ENCODE measurements at places on chromosomes 11 and 22.

- DNase-seq = no peak
These were observed 12.6 kb upstream of the PRDM11 start for GRCh38 chr11:45133878-45134277.

DNA sequence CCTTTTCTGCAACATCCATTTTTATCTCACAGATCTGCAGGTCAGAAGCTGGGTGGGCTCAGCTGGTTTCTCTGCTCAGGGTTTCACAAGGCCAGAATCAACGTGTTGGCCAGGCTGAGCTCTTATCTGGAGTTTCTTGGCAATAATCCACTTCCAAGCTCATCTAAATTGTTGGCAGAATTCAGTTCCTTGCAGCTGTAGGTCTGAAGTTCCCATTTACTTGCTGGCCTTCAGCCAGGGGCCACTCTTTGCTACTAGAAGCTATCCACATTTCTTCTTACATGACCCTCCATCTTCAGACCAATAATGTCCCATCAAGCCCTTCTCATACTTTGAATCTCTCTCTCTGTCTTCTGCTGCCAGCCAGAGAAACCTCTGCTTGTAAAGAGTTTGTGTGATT lies 103.5 kb downstream of the WNT11 start:
- DNase-seq = no peak

DNA sequence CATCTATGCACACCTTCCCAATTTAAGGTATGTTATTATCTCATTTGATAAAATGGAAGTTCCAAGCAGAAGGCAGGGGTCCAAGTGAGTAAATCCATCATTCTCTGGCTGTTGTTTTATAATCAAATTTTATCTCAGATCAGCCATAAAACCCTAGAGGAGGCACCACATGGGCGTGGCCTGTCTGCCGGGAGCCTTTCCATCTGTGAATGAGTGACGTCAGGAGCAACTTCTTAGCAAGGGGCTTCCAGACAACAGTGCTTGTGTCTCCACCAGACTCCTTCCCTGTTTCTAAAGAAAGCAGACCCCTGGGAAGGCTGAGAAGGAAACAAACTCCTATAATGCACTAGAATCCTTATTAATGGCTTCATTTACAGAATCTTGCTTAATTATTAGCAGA lies 13.5 kb downstream of the SEZ6L start:
- DNase-seq = no peak

DNA sequence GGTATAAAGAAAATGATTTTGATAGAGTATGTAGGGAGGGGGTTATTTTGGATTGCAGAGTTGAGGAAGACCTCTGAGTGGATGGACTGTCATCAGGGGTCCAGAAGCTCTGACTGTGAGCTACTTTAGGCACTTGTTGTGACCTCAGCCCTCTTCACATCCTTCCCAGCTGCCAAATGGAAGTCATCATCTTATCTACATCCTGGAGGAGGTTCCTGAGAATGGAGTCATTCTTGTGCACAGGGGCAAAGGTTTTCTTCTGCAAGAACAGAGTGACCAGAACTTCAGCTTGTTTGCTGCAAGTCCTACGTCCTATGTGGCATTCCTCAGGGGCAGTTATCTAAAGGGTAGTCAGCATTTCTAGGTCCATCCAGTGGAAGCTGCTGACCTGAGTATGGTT lies 393.8 kb downstream of the AASDHPPT start:
- no peak for DNase-seq

DNA sequence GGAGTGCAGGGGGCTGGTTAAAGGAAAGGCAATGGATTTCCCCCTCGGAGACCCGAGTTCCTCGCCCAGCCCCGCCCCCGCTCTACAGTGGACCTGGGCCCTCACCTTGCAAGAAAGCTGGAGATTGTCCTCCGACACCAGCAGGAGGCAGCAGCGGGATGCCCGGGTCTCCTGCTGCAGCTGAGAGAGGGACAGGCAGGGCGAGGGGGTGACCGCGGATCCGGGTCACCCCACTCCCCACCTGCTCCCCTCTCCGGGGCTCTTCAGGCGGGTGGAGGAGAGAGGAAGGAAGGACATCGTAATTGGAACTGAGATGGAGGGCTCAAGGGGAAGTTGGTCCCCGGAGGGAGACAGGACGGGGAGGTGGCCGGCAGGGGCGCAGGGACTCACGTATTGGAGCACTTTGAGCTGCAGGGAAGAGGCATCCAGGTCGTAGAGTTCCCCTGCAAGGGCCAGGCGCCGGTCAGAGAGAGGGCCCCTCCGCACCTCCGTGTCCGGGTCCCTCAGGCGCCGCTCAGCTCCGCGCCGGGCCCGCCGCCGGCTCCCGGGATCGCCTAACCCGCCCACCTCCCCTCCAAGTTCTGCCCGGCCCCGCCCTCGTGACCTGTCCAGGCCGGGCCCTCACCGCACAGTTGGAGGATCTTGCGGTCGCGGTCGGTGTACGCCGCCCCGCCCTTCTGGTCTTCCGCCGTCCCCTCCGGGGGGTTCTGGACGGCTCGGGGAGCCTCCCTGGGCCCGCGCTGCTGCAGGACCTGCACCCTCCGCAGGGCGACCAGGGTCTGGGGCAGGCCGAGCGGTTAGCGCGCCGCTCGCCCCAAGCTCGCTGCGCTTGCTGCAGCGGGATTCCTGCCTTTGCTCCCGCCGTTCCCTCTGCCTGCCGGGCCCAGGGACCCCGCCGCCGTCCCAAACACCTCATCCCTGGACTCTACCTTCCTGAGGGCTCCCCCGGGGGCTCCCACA lies 84.1 kb downstream of the PDE2A start:
- DNase-seq = no peak

DNA sequence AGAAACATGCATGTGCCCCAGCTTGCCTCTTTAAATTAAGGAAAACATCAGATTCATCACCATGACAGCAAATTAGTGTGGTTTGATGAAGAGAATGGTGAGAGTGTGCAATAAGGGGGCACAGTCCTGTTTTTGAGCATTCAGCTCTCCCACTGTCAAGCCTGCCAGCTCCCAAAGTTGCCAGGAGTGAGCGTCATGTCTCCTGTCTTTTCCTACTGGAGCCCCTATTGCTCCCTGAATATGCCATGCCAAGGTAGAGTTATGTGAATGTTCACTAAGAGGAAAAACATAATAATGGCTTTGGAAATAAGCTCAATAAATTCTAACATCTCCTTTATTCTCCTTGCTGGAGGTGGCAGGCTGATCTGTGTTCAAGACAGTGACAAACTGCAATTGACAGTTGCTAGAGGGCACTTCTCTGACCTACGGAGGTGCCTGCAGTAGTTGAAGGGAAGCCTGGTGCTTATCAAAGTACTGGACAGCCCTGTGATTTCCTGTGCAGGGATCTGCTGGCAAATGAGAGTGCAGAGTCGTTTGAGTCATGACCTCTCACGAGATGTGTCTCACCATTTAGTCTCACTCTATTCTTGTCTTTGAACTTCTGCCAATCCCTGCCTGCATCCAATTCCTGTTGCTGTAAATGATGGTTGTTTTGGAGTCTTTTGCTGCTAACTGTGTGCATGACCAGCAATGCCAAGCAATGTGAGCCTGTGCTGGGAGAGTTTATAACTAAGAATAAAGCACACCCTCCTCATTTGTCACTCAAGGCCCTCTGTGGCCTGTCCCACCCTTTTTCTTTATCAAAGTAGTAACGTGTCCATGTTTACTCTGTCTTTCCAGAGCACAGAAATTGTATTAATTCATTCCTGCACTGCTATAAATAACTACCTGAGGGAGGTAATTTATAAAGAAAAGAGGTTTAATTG lies 34.8 kb downstream of the MRGPRX2 start:
- no peak for DNase-seq

DNA sequence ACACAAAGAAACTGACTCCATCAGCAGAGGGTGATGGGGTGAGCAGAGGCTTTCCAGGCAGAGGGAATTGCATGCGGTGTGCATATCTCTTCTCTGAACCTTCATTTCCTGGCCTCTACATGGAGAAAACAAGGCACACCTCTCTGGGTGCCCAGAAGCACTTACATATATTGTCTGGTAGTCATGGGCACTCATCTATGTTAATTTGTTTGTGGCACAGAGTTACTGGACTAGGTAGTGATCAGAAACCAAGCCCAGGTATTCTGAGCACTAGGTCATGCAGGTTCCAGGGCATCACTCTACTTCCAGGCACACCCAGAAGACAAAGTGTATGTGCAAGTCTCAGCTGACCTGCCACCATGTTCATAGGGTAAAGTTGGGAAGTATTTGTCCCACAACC lies 56.5 kb downstream of the FZD4 start:
- DNase-seq = no peak

DNA sequence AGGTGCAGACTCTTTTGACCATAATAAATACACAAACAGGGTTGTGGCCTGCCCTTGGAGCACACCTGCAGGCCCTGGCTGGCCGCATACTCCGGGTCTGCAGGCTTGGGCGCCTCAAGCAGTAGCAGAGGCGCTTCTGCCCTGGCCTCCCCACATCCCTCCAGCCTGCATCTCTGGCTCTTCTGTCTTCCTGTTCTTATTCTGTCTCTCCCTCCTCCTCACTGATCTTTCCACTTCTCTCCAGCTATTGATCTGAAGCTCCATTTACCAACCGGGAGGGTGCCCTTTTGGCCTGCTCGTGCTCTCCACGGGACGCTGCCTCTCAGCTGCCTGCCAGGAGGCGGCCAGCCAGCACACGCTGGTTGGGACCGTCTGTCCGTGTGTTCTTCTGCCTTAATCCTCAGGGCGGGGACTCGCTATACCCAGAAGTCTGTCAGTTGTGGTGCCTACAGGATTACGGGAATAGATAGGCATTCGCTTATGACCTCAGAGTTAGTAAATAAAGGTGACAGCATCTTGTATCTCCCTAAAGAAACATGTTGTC lies 5.2 kb downstream of the UPB1 start:
- DNase-seq = no peak

- DNase-seq = no peak
These were observed 349.1 kb upstream of the PITPNB start for GRCh38 chr22:28268171-28268570.

DNA sequence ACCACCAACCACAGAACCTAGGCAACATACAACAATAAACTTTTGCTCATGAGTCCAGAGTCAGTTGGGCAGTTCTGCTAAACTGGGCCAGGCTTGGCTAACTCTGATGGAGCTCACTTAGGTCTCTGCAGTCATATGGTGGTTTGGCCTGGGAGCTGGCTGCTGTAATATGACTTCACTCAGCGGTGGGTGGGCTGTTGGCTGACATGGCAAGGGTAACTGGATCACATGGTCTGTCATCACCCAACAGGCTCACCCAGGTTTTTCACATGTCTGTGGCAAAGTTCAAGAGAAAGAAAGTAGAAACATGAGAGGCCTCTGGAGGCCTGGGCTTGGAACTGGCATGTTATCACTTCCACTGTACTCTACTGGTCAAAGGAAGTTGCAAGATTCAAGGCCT lies 43.2 kb upstream of the CLMP start:
- no peak for DNase-seq

DNA sequence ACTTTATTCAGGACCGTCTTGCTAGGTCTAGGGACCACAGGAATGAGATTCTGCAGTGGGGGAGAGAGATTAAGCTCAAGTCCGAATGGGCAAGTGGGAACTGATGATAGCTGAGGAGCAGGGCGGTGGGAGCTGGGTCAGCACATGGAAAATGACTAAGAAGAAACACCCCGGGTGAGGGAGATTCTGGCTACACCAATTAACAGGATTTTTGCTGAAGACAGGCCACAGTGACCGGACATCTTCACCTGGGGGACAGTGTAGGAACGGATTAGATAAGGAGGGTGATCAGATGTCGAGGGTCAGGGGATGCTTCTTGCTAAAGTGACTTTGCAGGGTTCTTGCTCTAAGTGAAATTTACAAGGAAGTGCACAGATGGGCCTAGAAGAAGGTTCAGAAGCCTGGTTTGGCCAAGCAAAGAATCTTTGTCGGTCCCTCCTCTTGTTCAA lies 8.5 kb upstream of the DGCR8 start:
- no peak for DNase-seq

- no peak for DNase-seq
These were observed 26.1 kb upstream of the TTLL12 start for GRCh38 chr22:43213051-43213450.

DNA sequence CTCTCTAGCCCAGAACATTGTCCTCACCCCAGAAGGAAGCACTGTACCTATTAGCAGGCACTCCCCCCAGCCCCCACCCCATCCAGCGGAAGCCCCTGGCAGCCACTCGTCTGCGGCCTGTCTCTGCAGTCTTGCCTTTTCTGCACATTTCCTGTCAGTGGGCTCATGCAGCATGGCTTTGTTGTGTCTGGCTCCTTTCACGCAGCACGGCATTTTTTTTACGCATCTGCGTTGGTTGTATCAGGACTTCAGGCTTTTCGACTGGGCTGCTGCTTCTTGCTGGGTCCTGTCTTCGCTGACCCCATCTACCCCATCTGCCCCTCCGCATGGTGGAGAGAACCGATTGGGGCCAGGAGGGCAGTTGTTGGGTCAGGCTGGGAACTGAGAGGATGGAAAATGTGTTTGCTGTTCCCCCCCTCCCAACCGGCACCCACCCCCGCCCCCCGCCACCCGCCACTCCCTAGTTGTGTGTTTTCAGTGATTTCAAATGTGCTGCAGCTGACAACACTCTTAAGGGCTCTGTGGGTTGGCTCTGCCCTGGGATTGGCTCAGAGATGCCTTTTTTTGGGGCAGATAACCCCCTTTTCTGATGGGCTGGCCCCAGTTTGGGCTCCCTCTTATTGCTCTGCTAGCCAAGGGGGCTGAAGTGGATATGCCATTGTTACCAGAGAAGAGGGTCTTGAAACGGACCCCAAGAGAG lies 110.0 kb downstream of the KIAA1671 start:
- DNase-seq = no peak

- DNase-seq = no peak
These were observed 94.5 kb upstream of the BLID start for GRCh38 chr11:122210367-122210997.

- no peak for DNase-seq
These were observed 11.4 kb downstream of the ALG12 start for GRCh38 chr22:49906799-49907290.

DNA sequence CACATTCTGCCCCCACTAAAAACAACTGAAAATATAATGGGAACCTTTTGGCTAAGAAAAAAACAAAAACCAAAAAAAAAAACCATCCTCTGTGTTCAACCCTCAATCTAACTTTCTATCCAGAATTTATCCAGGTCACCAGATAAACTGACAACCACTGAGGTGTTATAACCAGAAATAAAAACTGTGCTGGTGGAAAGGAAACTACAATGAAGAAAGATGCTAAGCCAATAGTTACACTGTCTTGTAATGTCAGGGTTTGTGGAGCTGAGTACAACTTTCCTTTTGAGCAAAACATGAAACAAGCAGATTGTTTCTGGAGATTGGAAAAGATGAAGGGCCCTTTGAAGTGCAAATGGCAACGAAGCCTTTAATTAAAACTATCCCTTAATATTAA lies 50.8 kb downstream of the PRDM10 start:
- DNase-seq = no peak

DNA sequence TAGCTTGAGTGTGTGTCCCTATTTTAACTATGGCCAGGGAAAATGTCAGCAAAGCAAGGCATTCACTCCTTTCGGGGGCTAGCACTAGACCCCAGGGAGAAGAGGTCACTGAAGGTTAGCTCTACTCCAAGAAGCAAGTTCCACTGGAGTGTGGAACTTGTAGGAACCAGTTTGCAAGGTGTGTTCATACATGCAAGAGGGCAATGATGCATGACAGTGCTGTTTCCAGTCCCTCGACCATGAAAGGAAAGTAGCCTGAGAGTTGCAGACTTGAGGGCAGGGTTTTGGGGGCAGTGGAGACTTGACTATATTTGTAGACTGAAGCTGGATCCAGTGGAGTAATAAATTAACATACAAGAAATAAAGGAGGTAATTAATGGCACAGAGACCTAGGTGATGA lies 21.6 kb upstream of the SLC36A4 start:
- DNase-seq = no peak
